ENCODE measurements at places on chromosomes 2 and 18.

DNA sequence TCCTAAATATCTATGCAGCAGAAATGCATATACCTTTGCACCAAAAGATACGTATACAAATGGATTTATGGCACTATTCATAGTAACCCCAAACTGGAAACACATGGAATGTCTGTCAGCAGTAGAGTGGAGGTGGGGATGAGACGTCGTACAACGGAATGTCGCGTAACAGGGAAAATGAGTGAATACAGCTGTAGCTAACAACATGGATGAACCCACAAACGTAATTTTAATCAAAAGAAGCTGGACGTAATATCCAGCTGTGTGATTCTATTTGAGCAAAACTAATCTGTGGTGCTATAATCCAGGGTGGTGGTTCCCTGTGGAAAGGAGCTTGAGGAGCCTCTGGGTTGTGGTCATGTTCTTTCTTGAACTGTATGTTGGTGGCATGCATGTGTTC lies 89.9 kb downstream of the MTA3 start:
- no peak for DNase-seq

GRCh38 chr2:161273038-161273760 lies 35.0 kb upstream of the PSMD14 start:
- peak; percentile 72 for DNase-seq

DNA sequence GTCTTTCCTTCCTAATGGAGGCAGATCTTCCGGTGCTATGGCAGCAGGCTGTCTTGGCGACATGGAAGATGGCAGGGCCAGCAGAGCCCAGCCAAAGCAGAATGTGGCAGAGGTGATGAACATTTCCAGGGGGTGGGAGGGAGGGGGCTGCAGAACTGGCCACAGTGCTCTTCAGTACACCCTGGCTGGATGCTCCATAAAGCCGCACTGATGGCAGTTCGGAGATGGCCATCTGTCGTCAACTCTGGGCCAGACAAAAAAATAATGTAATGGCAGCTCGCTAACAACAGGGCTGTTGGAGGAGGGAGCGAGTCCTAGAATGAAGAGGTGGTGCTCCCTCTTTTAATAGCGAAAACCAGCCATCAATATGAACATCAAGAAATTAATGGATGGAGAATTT lies 271.0 kb downstream of the ZNF521 start:
- DNase-seq: no peak

- no peak for DNase-seq
Measured at GRCh38 chr2:206225435-206226232, 48.8 kb upstream of the ZDBF2 start.

DNA sequence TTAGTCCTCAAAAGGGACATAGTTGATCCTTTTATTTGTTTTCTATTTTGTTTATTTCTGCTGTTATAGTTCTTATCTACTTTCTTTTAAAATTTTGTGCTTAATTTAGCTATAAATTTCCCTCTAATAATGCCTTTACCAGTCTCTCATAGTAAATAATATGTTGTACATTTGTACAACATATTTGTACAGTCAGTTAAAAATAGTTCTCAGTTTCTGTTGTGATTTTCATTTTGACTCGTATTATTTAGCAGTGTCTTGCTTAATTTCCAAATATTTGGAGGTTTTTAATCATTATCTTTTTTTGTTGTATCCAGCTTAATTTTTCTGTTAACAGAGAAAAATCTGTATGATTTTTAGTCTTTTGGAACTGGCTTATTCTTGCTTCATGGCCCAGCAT lies 443.6 kb upstream of the TRIB2 start:
- DNase-seq: no peak

DNA sequence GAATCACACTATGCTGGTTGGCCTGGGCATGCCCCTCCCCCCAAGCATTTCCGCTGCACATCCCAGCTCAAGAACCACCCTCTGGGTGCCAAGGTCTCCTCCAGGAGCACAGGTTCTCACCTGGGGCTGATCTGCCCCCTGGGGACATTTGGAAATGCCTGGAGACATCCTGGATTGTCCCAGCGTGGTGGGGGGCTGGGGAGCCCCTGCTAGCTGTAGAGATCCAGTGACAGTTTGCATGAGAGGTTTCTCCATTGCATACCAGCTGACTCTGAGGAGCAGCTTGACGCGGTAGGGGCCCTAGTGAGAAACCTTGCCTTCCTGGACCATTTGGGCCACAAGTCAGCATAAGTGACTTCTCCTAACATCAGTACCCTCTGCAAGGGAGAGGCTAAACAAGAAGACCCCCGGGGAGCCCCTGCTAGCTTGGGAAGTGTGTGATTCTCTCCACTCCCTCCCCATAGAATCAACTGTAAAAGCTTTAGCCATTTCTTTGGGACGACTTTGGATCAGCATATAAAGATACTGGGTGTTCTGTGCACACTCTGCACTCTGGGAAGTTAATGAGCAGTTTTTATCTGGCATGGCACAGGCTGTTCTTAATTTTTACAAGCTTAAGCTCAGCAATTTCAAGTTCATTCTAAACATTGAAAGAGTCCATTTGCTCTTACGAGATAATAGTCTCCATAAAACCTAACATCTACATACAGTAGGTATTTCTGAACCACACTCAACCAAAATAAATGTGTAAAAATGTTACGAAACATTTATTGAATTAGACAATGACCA lies 94.1 kb downstream of the GBX2 start:
- no peak for DNase-seq

DNA sequence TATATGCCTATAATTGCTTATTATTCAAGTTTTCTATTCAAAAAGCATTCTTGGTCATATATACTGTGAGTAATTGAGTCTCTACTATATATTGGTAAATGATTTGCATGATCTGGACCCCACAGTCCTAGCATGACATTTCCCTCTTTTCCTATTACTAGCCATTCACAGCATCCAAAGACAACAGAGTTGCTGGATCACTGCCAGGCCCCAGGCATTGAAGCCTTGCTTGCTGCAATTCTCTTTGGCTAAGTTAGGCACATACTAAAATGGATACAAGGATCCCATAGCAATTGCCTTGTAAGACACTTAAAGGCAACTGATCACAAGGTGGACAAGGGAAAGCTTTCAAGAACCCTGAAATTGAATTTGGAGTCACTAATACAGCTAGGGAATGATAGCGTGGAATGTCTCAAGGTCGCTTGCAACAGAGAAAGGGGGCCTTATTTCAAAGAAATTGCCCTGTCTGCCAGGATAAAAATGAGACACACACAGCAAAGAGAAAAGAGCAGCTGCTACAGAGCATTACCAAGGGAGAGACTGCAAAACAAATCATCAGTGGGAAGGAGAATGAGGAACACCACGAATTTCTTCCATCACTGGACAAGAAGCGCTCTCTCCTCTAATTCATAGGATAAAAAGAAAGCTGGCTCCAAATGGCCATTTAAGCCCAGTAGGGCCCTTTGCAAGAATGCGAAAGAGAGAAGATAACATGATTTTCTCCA lies 77.1 kb upstream of the EPHA4 start:
- DNase-seq: no peak

DNA sequence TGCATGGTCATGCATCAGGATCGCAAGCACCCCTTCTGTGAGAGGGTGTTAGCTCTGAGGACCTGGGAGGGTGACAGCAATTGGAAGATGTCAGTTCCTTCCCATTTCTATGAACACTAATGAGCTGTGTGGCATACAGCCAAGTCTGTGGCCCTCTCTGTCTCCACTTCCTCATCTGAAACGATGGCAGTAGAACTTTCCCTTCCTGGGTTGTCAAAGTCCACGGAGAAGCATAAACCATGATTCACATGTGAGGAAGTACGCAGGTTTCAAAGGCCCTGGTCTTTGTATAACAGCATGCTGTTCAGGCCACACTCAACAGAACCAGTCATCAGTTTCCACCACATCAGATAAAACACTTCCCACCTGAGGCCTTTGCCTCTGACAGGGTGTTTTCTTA lies 167.4 kb upstream of the RAB6C start:
- peak; percentile 35 for DNase-seq

Measured in CD4-positive, alpha-beta T cell treated with Interleukin-17A for 1 hour (primary cell).